ENCODE measurements at places on chromosomes 7 and 10.

GRCh38 chr10:78542141-78542489 is 508.5 kb downstream of the RPS24 start:
- no peak for DNase-seq

GRCh38 chr10:61635471-61635870 is 27.3 kb upstream of the CABCOCO1 start:
- DNase-seq: no peak

GRCh38 chr10:72083790-72084459 is 4.4 kb downstream of the SPOCK2 start:
- DNase-seq: no peak

- no peak for DNase-seq
Measured at GRCh38 chr10:104002911-104003310, 36.0 kb downstream of the SLK start.

DNA sequence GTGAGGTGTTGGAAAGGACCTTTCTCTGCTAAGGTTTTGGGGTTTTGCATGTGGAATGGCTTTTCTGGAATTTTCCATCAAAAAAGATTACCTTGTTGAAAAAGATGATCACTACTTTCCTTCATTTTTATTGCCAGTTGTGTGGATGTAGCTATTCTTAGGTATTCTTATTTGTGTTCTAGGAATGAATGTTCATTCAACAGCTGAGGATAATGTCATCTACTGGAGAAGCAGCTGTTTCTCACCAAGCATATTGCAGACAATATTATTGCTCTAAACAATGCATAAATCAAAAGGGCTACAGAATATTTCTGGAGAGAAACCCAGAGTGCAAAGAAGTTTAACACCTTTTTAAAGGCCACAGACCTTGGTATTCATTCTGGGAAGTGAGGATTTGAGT is 145.6 kb upstream of the CALCR start:
- DNase-seq: no peak

GRCh38 chr7:81008901-81009300 is 90.0 kb upstream of the SEMA3C start:
- DNase-seq: no peak

DNA sequence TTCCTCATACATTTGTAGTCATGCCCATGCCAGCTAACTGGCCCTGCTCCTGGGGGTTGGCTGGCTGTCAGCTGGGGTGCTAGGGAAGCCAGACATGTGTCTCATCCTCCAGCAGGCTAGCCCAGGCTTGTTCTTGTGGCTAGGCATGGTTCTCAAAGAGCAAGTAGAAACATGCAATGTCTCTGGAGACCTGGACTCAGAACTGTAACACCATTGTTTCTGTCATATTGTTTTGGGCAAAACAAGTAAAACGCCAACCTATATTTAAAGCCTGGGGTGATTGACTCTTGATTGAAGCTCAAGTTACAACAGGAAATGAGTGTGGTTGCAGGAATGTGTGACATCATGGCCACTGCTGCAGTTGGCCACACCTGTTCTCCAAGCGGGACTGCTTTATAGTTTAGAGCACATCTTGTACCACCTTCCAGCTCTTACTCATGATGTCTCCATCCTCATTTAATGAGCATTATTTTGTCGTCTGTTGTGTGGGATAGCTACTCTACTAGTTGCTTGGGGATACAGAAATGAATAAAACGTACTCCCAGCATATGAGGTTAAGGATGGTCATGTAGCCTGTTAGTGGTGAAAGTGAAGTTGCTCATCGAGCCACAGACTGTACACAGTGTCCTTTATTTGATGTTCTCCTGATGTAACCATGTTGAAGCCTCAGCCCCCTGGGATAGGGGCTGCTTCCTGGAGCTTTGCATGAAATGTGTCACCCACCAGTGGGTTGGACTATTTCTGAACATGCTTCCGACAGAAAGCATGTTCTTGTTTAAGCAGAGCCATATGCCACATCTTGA is 168.4 kb downstream of the SORCS3 start:
- DNase-seq: no peak

DNA sequence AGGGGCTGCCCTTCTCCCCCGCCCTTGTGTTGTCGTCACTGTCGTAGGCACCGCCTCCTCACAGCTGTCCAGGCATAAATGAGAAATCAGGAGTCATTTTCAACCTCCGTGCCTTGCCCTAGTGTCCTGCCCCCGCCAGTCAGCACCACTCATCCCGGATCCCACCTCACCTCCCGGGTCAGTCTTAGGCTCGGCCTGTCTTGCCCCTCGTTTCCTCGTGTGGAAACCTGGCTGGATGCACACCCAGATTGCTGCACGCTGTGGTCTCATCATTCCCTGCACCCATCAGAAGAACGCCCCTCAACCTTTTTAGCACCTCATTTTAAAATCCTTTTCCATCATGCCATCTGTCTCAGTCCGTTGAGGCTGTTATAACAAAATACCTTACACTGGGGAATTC is 213.1 kb downstream of the HECW1 start:
- DNase-seq: no peak

DNA sequence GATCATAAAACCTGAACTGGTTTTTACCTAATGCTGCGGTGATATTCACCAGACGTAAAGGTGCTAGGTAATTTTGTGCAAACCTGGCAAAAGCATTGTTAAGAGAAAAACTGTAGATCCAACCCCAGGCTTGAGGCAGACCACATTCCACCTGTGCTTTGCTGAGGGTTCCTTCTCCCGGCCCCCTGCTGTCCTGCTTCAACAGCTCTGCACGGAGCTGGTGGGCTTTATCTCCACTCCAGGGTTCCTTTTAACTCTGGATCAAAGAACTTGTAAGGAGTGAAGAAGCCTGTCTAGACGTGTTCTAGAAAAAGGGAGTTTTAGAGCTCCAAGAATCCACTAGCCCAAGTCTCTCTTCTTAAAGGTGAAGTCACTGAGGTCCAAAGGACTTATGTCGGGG is 87.5 kb upstream of the NMT2 start:
- DNase-seq: no peak

GRCh38 chr7:3912291-3912690 is 611.2 kb downstream of the SDK1 start:
- DNase-seq: no peak

- DNase-seq: no peak
Measured at GRCh38 chr10:132684164-132684891, 101.6 kb downstream of the NKX6-2 start.

- DNase-seq: no peak
Measured at GRCh38 chr7:46320956-46321355, 399.9 kb upstream of the IGFBP3 start.

DNA sequence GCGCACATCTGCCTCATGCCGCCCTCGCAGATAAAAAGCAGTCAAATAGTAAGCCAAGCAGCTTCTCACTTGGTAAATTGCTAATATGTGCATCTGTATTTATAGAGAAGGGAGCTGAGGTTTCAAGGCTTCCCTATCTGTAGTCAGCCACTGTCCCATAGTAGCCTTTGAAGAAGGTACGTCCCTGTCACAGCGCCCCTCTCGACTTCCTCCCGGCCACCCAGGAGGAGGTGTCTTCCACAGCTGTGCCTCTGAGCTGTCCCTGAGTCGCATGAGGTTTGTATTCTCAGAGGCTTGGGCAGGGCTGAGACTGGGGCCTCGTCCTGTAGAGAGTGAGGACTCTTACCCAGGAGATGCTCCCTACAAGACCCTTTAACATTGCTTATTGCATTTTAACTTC is 49.0 kb downstream of the SPOCK2 start:
- DNase-seq: no peak

DNA sequence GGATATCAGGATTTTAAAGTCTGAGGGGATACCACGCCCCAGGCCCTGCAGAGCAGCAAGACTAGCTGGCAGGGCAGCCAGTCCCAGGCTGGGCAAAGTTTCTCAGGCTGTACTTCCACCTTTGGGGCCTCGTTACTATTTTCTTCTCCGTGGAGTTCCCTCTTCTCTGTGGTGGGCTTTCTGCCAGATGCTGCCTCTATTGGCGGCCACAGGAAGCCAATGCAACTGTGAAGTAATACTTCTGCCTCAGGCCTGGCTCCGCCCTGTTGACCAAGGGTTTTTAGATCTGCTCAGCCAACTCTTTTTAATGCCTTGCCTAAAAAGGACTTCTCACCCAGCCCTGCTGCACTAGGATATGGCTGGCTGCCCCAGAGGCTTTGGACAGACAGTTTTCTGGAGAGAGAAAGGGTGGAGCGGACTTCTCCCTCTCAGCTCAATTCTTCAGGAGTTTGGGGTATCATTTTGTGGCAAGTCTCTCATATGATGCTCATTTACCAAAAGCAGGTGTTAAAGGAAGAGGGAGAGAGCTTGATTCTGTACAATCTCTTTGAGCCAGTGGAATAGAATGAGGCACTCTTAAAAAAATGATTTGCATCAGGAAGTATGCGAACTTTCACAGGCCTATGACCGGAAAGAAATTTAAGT is 67.4 kb downstream of the HHEX start:
- DNase-seq: peak; percentile 74

- DNase-seq: no peak
Measured at GRCh38 chr7:81770728-81771223, 929 bp upstream of the HGF start.

DNA sequence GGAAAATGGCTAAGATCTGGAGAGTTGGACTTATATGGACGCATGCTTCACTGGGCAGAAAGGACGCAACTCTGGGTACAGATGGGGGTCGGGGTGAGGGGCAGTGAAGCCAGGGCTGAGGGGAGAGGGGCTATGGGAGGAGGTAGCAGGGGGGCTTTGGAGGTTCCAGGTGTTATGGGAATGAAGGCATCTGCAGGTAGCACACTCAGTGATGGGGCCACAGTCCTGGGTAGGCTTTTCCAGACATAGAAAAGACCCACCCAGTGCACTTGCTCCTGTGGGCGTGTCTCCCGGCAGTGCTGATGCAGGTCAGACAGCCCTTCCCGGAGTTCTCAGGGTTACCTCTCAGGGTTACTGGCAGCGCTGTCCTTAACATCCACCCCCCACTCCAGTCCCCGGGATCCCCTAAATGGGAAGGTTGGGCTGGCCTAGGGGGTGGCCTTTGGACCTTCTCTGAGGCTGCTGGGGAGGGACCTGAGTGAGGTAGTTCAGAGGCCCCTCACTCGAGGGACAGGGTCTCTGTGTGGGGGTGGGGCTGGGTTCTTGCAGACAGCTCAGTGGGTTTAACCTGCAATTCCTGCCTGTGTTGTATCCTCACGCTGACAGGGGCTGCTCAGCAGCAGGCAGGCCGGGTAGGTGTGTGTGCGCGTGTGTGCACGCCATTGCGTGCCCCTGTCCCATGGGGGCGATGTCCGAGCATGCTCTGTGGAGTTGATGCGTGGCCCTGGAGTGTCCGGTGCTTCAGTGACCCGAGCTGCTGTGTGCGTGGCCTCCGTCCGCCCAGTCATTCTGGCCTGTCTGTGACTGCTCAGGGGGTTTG is 6.2 kb downstream of the ZYX start:
- no peak for DNase-seq

GRCh38 chr10:54800741-54801421 is at the start of gene PCDH15:
TSS of gene PCDH15 (minus strand) at chr10:54801231. CDS start at chr10:54664262, 136,969 bp downstream.
- DNase-seq: peak; percentile 24

- DNase-seq: no peak
Measured at GRCh38 chr10:118950190-118950680, 79.3 kb upstream of the NANOS1 start.

- peak; percentile 22 for DNase-seq
Measured at GRCh38 chr10:12907656-12908055, 93.9 kb downstream of the CCDC3 start.

DNA sequence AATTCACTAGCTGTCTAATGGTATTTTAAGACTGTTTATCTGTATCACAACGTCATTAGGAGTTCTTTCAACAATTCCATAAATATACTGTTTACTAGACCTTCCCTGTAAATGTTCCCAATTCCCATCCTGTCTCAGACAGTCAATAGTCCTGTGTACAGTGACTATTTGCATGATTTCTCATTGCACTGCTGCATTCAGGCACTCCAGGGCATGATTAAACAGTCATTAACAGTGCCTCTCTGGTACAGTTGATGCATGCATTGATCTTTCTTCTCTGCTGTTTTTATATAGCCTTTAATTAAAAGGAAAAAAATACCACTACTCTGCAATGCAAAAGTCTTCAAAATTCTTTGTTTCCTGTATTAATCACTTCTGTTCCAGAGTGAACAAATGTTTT is 51.5 kb upstream of the MTURN start:
- no peak for DNase-seq

GRCh38 chr7:227926-228325 is 35.6 kb downstream of the FAM20C start:
- DNase-seq: no peak

DNA sequence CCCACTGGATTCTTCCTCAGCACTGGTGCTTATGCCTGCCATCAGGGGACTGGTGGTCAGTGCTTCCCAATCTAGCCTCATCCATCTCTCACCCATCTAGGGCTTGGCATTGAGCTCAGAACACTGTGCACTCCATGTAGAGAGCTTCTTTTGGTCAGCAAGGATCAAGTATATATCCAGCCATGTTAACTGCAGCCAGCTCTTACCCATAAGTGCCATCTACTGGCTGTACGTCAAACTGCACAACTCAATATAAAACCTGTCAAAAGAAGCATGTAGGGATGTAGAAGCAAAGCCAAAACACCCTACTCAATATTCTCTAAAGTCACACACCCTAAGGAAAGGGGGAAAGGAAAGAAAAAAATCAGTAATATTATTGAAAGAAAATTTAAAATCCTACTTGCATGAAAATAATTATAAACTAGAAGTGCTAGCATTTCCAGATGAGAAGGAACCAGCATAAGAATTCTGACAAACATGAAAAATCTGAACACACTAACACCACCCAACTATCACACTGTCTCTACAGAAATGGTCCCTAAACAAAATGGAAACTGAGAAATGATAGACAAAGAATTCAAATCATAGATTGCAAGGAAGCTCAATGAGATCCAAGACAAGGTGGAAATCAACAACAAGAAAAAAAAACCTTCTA is 531.1 kb upstream of the STEAP1 start:
- DNase-seq: no peak

- no peak for DNase-seq
Measured at GRCh38 chr10:78218798-78219490, 185.3 kb downstream of the RPS24 start.

DNA sequence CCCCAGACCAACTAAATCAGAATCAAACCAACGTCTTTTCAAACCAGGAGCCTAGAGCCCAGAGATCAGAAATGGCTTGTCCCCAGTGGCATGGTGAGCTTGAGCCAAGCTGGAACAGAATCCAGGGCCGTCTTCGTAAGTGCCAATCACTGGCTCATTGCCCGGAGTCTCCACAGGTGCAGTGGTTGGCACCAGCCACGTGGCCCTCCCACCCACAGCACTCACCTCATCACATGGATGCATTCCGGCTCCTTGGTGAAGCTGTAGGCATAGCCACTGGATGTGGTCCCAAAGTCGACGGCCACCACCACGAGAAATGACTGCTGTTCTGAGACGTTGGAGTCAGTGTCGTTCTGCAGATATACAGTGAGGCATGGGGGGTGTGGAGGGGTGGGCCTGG is 37.4 kb downstream of the HSPA12A start:
- DNase-seq: no peak
